Ovary (tissue), 10 donors: ENCODE measurements at places on chromosomes 5 and 9. TPM values are rescaled to one million over a fixed set of nuclear protein-coding genes. Genes with fewer than 3 reads are reported as not detected.

Gene ADRB2
- 0.28 TPM for total RNA-seq

Gene ADAMTS19
- 5.4 TPM for total RNA-seq

Gene NR4A3
- total RNA-seq, result 71.0 TPM

DNA sequence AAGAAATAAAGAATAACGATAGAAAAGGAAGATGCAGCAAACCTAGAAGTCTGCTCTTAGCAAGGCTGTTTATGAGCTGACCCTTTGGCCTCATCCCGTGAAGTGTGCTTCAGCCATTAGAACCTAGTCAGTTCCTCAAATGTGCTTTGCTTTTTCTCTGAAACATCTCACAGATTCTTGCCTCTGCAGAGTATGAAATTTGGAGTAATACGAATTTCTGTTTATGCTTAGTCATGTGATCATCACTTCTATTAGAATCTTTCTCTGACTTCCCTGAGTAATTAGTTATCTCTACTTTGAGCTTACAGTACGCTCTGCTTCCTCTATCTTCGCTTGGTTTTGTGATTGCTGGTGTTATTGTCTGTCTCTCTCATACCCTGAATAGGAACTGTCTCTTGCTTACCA lies 11.3 kb downstream of the CYSTM1 start:
- H3K27ac ChIP-seq, result no peak overlapping the region
- peaks cover 4% of the 10 kb centered on the region for H3K4me1 ChIP-seq
- no peaks in the 10 kb centered on the region for H3K27me3 ChIP-seq
- H3K4me3 ChIP-seq, result no peak overlapping the region
- no peaks in the 10 kb centered on the region for H3K36me3 ChIP-seq
- no peak for DNase-seq

DNA sequence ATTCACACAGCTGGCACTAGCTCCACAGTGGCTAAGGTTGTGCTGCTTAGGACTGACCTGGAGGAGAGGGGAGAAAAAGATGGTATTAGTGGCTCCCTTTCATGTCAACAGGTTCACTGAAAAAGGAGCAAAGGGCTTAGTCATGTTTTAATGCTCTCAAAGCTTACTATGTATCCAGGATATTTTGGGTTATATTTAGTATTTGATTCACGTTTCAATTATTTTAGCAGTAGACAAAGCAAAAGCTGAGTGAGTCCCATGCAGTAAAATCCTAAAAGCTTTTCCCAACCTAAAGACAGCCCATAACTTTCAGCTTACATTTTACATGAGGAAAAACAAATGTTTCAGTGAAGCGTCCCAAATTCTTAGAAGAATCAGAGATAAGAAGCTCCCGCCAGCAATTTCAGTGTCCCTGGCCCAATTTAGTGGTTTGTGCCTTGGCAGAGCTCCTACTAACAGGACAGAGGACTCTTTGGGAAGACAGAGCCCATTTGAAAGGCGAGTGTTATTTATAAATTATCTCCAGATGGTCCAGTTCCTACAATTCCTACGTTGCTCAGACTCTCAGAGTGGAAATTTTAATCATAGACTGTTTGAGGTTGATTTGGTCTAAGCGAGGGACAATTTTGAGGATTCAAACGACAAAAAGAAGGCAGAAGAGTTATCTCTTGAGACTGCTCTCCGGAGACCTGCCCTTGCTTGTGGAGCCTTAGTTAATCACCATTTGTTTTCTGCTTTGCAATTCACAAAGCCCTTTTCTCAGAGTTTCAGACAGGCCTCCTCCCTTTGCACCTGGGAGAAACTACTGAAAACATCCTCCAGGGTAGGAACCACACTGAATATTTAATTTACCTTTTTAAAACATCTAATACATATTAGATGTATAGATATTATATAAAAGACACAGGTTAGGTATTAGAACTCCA lies 225.0 kb upstream of the ANKRD55 start:
- H3K27ac ChIP-seq, result no peak overlapping the region
- no peaks in the 10 kb centered on the region for H3K36me3 ChIP-seq

- no peak for DNase-seq
- no peaks in the 10 kb centered on the region for H3K27me3 ChIP-seq
- H3K27ac ChIP-seq, result no peak overlapping the region
- H3K36me3 ChIP-seq, result no peaks in the 10 kb centered on the region
These were observed 427.4 kb downstream of the CETN3 start for GRCh38 chr5:89981878-89982773.
